CD4-positive, alpha-beta T cell treated with Interleukin-17A for 4 hours (primary cell): ENCODE measurements at places on chromosomes 3 and 15.

GRCh38 chr3:151789853-151790463 lies 24.0 kb upstream of the AADAC start:
- DNase-seq, result no peak

DNA sequence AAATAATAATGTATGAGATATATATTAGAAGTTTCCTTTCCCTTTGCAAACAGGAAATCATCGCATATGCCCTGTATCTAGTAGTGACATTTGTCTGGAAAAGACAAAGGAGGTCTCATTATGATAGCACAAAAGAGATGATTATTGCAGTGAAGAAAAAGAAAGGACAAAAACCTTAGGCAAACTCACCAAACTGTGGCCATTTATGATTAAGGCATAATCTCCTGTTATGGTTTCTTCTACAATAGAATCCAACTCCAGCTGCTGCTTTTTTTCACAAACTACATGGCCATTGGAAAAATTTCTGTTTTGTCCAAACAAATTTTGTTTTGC lies 218.2 kb downstream of the ATP8B4 start:
- no peak for DNase-seq

DNA sequence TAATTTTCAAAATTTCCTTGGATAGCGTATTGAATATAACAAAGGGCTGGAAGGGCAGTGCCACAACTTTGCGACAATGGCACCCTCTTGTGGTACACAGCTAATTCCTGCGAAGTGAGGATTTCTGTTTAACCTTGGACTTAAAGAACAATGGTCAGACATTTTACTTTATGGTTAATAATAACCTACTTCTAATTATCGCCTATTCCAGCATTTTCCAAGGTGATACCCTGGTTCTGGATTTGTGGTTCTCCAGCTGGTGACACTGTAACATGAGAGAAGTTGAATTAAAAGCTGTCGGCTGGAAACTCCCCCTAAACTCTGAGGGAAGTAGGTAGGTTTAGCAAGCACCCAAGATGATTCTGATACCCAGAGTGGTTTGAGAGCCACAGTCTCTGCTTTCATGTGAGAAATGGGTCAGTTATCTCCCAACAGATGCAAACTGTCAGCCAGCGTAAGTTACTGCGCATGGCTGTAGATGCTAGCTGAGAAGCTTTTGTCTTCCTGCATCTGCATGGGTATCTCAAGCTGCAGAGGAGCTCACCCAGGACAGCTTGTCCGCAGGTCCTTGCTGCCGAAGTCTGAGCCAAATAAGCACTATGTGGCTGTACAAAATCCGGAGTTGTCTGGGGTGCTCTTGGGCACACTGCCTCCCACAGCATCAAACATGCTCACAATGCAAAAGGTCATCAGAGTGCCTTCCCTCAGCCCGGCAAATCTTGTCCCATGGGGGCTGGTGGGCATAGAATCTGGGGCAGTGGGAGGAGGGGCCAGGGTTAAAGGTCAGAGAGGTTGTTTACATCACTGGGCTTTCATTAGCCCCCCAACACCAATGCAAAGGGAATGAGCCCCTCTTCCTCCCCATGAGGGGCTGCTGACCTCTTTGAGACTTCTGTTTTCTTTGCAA lies 6.6 kb upstream of the CHSY1 start:
- DNase-seq, result peak; percentile 76

DNA sequence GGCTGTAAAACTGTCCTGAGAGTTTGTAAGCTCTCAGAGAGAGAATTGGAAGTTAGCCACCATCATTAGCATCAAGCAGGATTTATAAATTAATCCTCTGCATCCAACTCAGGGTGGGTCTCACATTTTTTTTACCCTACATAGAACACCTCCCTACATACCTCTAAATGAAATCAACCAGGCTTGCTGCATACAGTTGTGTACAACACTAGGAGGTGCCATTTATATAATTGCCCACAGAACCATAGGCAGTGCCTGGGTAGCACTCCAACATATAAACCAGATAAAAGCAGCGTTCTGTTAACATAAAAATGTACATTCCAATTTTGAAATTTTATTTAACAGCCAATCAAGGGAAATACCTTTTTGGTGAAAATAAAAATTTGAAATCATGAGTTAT lies 48.2 kb upstream of the SELENOK start:
- DNase-seq, result no peak

DNA sequence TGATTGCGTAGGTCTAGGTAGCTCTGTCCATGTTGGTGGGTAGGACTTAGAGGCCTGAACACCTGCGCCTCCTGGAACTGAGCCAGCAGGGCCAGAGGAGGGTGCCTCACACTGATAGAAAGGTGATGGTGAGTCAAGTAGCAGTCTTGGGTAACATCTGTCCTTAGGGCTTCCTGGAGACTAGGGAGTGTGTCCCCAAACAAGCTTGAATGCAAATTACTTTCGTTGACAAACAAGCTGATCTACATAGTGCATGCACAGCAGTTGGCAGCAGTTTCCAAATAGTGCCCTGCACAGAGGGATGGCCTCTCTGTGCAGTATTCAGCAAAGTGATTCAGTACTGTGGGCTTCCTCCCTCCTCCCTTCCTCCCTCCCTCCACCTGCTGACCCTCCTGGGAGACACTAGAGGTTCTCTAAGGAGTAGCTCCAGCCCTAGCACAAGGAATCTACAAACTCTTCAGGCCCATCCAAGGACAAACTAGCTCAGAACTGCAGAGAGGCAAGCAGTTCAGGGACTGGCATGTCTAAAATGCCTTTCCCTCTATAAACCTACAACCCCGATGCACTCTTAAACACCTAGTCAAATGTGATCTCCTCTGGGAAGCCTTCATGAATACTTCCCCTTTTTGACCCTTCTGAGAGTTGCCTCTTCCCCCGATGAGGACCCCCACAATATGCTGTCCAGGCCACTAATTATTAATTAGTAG lies 61.0 kb downstream of the TLE3 start:
- no peak for DNase-seq

GRCh38 chr3:31610700-31611275 lies 78.1 kb downstream of the STT3B start:
- DNase-seq, result no peak
